ENCODE measurements at places on chromosomes 3 and 15.

GRCh38 chr15:85639752-85640381 is 154.9 kb downstream of the KLHL25 start:
- no peak for DNase-seq

DNA sequence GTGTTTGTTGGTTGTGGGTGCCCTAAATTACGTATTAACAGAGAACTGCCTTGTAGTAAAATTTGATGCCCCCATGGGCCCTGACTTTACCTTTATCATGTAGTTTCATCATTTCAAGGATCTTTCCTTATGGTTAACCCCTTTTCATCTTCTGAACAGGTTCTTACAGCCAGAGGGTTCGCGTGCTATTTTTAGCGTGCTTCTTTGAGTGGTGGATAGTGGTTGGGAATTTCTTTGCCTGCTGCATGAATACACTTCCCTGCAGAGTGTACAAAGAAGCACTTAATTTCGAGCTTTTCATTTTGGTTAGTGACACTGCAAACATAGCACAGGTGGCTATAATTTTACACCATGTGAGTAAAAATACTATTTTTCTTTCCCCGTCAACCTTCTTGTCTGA is 231.8 kb downstream of the ROBO2 start:
- no peak for DNase-seq

GRCh38 chr3:177478170-177478867 is 281.0 kb upstream of the TBL1XR1 start:
- DNase-seq = no peak

DNA sequence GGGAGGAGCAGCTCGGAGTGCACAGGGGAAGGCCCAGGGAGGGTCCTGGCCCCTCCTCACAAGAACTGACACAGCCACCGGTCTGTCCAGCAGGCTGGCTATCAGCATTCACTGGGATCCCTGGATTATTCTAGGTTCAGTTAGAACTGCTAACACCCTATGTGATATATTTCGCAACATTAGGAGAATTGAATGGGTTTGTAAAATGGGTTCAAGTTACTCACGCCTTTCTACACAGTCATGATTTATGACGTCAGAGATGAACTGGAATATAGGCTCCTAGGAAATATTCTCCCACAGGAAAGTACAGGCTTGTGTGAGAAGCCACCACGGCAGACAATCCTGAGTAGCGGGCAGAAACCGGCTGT is 969 bp upstream of the BSN start:
- no peak for DNase-seq

DNA sequence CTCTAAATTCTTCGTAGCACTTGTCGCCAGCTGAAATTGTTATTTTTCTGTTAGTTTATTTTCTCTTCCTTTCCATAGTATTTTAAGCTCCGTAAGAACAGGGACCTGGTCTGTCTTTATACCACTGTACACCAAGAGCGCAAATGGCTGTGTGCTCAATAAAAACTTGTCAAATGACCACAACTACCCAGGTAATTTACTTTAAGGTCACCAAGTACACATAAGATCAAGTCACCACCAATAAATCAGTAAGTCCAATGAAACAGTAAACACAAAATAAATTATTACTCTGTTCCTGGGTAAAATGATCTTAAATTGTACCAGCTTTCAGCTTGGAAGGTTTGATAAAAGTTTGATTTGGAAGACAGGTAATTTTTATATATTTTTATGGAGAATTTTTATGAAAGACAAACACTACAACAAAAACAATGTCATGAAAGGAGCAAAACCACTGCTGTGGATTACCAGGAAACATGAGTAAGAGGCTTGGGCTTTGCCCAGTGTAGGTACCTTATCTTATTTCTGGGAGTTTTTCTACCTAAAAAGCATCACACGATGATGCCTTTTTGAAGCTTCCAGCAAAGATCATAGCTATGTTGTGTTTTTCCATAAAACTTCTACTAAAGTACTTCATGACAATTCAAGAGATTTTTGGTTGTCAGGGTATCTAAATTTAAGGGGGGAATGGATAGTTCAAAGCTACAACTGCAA is 406.8 kb downstream of the SHQ1 start:
- DNase-seq = no peak

DNA sequence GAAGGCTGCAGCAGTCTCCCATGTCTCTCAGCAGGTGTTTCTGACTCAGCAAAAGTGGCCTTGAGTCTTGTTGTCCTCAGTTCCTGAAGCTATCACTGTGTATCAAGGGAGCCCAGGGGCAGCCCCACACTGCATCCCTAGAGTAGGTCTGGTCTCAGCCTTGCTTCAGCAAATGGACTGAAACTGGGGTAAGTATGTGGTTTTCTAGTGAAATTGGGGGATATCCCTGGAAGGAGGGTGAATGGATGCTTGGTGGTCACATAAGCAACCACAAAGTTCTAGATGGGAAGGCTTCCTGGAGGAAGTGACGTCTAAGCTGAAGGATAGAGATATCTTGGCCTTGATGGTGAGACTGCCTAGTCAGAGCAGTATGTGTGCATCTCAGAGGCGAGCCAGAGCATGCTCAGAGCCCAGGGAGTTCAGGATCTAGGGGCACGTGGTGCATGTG is 38.4 kb downstream of the TMEM158 start:
- peak; percentile 8 for DNase-seq

- no peak for DNase-seq
These were observed 4.1 kb downstream of the ARID3B start for GRCh38 chr15:74545086-74545485.

DNA sequence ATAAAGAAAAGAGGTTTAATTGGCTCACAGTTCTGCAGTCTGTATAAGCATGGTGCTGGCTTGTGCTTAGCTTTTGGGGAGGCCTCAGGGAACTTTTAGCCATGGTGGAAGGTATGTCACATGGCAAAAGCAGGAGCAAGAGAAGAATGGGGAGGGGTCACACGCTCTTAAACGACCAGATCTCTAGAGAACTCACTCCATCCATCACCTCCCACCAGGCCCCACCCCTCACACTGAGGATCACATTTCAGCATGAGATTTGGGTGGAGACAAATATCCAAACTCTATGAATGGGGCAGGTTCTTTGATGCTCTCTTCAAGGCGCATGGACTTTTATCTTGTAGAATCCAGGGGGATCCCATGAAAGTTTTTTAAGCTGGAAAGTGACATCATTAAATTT is 75.7 kb downstream of the ITPR1 start:
- no peak for DNase-seq

DNA sequence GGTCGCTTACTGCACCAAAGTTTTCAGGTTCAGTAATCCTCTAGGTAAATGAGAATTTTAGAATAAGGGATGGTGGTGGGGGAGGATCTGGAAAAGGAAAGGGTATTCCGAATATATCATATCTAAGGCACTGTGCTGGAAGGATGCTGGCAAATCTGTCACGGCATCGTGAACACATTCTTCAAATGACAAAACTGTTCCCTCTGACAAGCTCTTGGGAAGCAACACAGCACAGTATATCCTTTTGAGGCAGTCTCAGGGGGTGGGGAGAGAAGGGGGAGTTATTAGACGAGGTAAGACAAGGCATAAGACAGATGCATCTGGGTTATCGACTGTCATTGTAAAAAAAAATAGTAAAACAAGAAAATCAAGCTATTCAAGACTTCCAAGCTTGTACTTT is 289.6 kb upstream of the LRRN1 start:
- no peak for DNase-seq

DNA sequence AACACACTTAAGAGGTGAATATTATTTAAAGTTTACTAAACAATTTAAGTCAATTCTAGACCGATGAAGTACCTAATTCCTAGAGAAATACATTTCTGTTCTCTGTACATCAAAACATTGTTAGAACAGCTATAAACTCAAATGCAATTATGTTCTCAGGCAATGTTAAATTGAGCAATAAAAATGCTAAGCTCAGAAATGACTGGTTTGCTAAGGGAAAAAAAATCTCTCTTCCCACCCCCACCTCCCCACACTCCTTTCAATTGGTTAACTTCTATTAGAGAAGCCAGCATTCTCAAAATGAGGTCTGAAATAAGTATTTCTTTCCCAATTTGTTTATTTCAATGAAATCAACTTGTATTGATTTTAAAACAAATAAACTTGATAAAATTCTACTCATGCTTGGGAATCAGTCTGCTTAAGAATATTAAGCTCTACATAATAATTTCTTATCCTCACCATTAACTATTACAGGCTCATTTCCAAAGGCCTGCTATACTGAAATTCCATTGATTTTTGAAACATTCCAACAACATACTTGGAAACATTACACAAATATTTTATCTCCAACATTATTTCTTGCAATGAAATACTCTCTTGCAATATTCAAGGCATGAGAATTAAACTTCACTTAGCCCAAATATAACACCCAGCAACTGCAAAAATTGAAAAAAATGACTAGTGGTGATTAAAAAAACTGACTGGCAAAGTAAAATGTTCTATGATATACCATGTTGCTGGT is 22.6 kb downstream of the TSPAN3 start:
- no peak for DNase-seq

- no peak for DNase-seq
These were observed 21.2 kb downstream of the UBE3A start for GRCh38 chr15:25417604-25418003.

DNA sequence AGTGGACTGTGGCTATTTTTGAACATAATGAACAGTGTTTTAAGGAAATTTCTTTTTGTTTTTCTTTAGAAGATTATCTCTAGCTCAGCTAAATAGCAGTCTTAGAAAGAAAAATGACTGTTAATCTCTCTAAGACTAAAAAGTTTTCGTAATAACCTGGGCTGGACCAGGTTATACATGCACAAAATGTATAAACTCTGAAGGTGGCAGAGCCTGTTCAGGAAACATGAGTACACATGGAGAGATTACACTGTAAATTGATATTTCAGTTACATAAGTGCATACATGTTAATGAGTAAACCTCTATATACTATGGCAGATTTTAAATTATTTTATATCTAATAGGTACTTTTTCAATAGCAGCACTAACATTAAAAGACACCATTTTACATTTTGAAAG is 258.2 kb upstream of the CFAP20DC start:
- DNase-seq = no peak

GRCh38 chr3:124768812-124769211 is 38.6 kb downstream of the UMPS start:
- peak; percentile 27 for DNase-seq

- DNase-seq = no peak
These were observed 28.2 kb downstream of the TGM4 start for GRCh38 chr3:44902628-44903027.

DNA sequence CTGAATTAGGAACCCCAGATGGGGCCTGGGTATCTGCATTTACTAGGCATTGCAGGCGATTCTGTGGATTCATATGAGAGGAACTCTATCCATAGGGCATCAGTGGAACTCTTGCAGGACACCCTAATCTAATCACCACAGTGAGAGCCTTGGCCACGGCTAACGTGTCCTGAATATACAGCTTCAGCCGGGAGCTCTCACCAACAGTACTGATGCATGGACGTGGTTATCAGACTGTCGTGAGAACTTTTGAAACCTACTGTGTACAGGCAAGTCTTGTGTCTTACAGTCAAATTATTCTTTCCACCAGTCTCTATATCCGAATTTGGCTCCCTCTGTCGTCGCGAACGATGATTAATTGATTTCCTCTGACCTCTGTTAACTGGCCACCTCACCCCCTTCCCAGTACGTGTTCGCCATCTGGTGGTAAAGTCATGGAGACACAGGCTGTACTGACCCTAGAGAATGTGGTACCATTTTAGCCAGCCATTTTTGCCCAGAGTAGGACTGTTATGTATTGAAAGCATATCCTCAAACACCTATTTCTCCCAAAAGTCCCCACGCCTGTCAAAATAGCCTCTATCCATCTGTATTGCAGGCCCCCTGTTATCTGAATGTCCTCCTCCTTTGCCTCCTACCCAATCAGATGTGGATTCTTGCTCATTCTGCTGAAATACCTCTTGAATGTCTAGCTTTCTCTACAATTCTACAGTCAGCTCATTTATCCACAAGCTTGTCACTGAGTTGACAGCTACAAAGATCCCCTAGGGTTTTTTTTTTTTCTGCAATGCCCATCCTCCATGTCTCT is 39.7 kb downstream of the GLDN start:
- peak; percentile 30 for DNase-seq

- no peak for DNase-seq
These were observed 8.1 kb upstream of the C2CD4B start for GRCh38 chr15:62173215-62173614.

GRCh38 chr3:151426341-151426657 is 34.6 kb downstream of the IGSF10 start:
- no peak for DNase-seq

- no peak for DNase-seq
These were observed 22.6 kb downstream of the CLDN18 start for GRCh38 chr3:138032567-138032966.

DNA sequence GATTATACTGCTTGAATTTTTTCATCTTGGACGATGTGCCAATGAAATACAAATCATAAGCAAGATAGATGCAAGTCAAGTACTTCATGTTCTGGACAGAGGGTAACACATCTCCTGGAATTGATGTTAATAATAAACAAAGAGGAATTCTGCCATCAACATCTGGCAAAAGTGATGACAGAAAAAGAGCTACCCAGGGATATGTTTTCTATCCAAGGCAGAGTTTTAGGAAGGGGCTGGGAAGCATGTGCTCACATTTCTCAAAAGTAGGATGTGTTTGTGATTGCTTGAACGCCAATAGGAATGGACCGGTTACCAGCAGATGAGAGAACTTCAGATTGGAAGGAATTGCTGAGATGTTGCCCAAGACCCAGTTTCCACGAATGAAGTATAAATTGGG is 242.6 kb upstream of the AGTR1 start:
- DNase-seq = no peak

DNA sequence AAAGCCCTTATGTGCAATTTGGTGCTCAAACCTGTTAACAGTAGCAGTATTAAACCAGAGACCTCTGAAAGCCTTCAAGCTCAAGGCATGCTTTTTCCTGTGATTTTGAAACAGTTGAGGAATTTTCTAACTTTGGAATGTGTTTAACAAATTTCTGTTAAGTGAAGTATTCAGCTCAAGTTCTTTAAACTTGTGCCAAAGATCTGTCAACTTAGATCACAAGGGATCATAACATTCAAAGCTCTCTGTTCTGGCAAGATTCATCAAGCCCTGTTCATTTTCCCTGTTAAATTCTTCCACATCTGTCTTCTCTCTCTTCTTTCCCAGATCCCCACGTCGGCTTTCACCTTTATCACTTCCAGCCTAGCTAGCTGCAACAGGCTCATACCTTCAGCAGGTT is 28.8 kb upstream of the RYK start:
- no peak for DNase-seq

- no peak for DNase-seq
These were observed 818.8 kb upstream of the LMCD1 start for GRCh38 chr3:7682822-7683229.

- DNase-seq = no peak
These were observed 32.1 kb upstream of the WDR72 start for GRCh38 chr15:53791581-53791980.

- DNase-seq = no peak
These were observed 363.4 kb downstream of the GAP43 start for GRCh38 chr3:115986555-115987207.

- no peak for DNase-seq
These were observed 48.3 kb upstream of the DNAJC13 start for GRCh38 chr3:132368962-132369361.

DNA sequence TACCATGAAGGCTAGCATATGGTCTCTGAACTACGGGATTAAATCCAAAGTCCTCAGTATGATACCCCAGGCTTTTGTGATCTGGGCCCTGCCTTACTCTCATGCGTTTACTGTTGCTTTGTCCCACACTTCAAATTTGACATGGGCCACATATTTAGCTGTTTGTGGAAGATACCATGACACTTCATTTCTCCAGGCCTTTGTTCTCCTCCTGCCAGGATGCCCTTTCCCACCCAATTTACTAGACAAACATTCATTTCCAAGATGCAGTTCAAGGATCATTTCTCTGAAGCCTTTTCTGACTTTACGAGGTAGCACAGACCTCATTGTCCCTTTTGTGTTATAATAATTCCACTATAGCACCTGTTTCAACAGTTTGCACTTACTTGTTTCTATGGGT is 2.2 kb upstream of the OXSM start:
- DNase-seq = no peak

Data from activated CD4-positive, alpha-beta T cell treated with anti-CD3 and anti-CD28 coated beads, Interleukin-2, amount 50 U/mL, for 48 hours (primary cell).